CD4-positive, alpha-beta T cell treated with Interleukin-17A for 1 hour (primary cell): ENCODE measurements at places on chromosomes 5 and 9.

GRCh38 chr5:150180241-150181026 is 9.4 kb upstream of the SLC6A7 start:
- no peak for DNase-seq

DNA sequence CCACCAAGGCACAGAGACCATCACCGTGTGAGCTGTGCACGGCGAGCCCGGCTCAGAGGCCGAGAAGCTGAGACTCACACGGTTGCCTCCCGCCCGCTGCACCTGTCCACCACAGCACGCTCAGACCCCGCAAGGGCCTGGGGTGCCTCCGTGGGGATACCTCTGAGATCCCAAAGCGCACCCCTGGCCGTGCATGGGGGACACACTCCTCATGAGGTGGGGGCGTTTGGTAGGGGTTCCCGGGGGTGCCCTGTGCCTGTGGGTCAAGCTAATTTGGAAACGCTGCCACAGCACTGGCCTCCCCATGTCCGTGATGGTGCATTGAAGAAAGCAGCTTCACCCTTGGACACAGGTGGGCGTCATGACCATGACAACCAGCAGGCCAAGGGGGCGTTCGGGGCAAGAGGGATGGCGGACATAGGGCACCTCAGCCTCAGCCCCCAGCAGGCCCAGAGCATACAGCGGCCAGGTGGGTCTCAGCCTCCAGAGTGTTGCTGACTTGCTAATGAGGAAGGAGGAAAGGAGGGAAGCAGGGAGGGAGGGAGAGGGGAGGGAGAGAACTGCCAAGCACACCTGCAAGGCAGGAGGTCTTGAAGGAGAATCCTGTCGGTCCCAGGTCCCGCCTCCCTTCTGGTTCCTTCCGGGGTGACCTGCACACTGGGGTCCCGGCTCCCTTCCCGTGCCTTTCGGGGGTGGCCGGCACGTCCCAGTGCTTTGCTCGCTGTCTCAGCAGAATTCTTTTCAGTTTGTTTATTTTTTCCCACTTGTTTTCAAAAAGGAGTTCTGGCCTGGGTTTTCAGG is 34.7 kb downstream of the GLT6D1 start:
- DNase-seq, result no peak

- peak; percentile 58 for DNase-seq
These were observed 79.8 kb downstream of the RICTOR start for GRCh38 chr5:38994324-38994927.

GRCh38 chr9:131838530-131839280 is 98.8 kb upstream of the RAPGEF1 start:
- no peak for DNase-seq
